ENCODE measurements at places on chromosomes 13 and 19.

GRCh38 chr13:110890279-110891165, 24.3 kb downstream of the ANKRD10 start:
- no peak for DNase-seq

GRCh38 chr13:104196611-104197010, 1130.4 kb upstream of the SLC10A2 start:
- no peak for DNase-seq

DNA sequence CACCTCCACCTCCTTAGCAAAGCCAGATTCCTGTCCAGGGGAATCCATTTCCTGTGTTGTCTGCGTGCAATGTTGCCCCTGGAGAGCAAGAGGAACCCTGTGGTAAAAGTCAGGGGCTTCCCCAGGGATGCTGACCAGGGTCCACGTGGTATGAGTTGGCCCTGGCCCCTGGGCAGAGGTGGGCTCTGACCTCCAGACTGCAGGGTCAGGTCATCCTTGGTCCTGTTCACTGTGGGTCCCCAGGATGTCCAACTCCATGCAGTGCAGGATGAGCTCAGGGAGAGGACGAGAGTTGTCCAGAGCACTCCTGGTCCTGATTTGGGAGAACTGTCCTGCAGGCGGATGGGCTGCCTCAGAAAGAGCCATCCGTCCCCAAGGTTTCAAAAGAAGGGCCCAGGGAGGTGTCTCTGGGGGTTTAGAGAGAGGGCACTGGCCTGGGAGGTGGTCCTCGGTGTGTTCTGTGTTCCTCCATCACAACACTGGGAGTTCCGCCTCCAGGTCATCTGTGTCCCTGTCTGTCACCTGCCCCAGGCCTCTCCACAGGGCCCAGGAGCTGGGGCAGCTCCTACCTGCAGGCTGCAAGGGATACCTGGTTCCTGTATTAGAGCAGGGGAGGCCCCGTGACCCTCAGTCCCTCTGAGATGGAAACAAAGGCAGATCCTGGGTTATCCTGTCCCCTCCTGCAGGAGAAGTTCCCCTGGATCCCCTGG, 1.2 kb upstream of the CEACAM4 start:
- no peak for DNase-seq

- DNase-seq = no peak
Measured at GRCh38 chr13:25280396-25280795, 6.9 kb downstream of the MTMR6 start.

- no peak for DNase-seq
Measured at GRCh38 chr13:22240716-22241115, 569.8 kb downstream of the FGF9 start.

DNA sequence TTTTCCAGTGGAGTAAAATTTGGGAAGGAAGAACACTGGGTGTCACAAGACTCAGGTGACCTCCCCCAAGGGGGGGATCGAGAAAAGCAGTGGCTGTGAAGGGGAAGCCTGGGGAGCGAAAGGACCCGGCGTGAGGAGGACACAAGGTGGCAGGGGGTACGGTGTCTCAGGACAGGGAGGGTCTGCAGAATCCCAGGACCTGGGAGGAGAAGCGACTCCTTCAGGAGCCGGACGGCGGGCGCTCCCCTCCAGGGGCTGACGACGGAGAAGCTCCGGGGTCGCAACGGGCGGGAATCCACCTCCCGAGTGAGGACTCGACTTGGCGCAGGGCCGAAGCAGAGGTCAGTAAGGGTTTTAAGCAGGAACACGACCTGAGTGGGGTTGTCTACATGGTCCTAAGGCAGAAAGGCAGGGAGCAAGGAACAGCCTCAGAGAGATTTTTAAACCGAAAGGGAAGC, 529 bp downstream of the ZNF836 start:
- DNase-seq = no peak

- DNase-seq = no peak
Measured at GRCh38 chr13:51349016-51349415, 9.5 kb downstream of the SERPINE3 start.

- no peak for DNase-seq
Measured at GRCh38 chr19:35437406-35437951, 10.6 kb upstream of the FFAR2 start.

- DNase-seq = peak; percentile 50
Measured at GRCh38 chr13:114151565-114152284, 19.3 kb upstream of the RASA3 start.

GRCh38 chr19:38239816-38240215, 15.8 kb upstream of the DPF1 start:
- DNase-seq = no peak

DNA sequence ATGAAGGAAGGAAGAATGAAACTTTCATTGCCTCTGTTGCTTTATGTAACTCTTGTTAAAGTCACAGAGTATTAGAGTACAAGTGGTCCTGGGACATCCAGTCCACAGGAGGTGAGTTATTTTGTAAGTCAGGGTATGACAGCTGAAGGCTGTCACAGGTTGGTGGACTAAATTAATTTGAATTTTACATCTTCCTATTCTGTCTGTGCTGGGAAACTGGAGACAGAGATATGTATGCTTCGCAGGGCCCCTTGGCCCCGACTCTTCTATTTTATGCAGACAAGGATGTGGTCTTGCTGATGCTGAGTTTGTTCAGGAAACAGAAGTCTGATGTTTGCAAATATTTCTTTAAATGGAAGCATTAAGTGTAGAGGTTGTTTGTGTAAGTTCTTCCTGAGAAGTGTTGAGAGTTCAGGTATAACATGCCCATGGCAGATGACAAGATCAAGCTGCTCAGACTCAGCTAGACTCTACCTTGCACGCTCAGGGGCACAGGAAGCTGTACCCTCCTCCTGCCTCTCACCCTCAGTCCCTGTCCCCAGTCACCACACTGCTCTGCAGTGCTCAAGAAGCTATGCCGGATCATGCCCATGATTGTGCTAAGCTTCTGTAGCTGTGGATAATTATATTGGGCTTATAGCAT, 23.4 kb downstream of the RASL11A start:
- DNase-seq = peak; percentile 9

GRCh38 chr13:31761951-31762350, 22.6 kb downstream of the RXFP2 start:
- DNase-seq = no peak

DNA sequence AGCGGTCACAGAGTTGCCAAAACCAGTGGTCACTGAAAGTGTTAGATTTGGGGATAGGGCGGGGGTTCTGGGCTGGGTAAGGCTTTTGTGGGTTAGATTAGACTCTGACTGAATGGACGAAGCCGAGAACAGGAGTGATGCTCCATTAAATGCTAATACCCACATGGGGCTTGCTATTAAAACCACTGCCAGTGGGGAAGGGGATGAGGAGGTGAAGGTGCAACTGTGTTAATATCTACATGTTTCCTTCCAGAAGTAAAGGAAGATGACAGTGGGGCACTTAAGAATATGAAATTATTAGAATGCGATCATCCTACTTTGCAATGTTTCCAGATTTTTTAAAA, 573 bp upstream of the ZNF614 start:
- DNase-seq = no peak

- DNase-seq = no peak
Measured at GRCh38 chr13:36493046-36493445, 60.8 kb downstream of the CCNA1 start.

GRCh38 chr13:71611292-71611691, 255.7 kb downstream of the DACH1 start:
- DNase-seq = no peak

Measured in activated T-helper 1 cell treated with Interleukin-2 at 50 U/mL for 16 hours (primary cell).